ENCODE measurements at places on chromosomes 12 and 14.

GRCh38 chr14:77119851-77120250, 21.7 kb downstream of the ZDHHC22 start:
- DNase-seq: no peak

- no peak for DNase-seq
Measured at GRCh38 chr12:76551482-76551888, 8.1 kb downstream of the OSBPL8 start.

DNA sequence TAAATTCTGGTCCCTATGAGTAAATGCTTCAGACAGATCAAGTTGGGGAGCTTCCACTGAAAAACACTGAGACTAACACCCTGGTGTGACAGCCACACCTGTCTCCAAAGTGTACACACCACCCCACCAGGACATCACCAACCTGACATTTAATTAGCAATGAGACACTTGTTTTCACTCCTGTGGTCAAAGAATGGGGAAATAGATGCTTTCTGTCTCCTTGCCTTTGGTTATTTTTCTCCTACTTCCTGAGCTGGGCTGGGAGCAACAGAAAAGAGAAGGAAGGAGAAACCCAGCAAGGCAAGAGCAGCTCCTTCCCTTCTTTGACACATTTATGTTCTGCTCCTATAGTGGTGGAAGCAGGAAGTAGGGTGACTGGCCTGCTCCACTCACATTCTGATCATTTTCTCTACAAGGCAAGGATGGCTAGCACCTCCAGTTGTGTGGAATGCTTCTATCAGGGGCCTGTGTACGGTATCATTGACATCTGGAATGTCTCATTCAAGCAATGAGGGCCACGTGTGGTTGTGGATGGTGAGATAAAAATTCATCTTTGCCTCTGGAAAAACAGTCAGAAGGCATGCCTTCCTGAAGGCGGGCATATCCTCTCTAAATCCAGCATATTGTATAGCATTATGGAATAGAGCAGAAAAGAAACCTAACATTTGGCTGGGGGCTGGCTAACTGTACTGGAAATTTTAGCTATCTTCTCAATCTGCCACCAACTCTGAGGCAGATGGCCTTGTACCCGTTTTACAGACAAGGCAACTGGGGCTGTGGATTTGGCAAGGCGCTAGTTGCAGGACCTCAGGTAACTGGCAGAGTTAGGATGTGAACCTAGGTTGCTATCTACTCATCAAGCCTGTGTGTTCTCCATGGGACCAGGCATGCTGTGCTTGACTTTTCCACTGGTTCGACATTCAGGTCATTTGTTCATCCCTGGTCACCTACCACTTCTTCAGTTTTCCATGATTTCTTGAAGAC, 24.8 kb upstream of the LGALS3 start:
- DNase-seq: no peak

- DNase-seq: no peak
Measured at GRCh38 chr12:116037941-116038837, 239.3 kb downstream of the MED13L start.

GRCh38 chr14:91327250-91327595, 82.7 kb upstream of the GPR68 start:
- no peak for DNase-seq

DNA sequence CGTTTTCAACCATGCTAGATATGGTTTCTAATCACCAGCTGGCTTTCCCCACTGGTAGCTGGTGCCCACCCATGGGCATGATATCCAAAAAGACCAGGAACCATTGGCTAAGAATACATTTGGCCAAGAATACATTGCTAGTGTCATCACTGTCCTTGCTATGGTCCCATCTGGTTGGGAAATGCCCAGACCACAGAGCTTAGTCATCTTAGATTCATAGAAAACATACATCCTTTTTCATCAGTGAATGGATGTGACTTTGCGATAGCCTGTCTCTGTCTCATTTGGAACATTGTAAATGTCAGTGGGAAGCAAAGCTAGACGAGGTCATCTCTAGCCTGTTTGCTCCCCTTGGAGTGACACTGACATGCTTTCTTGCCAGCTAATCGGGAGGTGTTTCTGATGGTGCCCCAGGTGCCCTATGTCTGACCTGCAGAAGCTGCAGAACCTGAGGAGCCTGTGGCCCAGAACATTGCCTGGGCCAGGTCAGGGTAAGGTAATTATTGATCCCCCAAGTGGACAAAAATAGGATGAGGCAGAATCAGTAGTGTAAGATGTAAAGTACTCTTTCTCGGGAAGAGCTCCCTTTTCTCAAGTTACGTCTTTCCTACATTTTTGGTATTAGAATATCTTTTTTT, 194.8 kb downstream of the SLC41A2 start:
- DNase-seq: no peak

GRCh38 chr12:124856842-124857178, 6.9 kb downstream of the SCARB1 start:
- no peak for DNase-seq

GRCh38 chr14:61523751-61524150, 171.6 kb upstream of the HIF1A start:
- no peak for DNase-seq

DNA sequence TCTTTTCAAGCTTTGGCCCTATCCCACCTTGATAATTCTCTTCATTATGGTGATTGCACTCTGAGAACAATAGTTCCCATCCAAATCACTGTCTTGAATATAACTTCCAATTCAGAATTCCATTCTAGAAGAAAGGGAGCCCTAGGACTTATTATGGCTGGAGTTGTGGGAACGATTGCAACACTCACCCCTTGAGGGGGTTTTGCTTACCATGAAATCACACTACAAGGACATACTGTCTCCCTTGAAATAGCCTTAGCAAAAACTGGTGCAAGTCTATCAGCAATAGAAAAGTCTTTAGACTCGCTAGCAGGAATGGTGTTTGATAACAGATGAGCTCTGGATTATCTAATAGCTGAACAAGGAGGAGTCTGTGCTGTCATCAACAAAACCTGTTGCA, 31.4 kb upstream of the OXA1L start:
- DNase-seq: no peak

Data from stimulated activated CD8-positive, alpha-beta memory T cell treated with anti-CD3 and anti-CD28 coated beads, Interleukin-4, amount 100 ng/mL, for 4 hours (primary cell).